SJSA1 (cell line): ENCODE measurements at places on chromosomes 7 and 10.

- no peak for DNase-seq
These were observed 85.5 kb upstream of the ADO start for GRCh38 chr10:62719061-62719460.

DNA sequence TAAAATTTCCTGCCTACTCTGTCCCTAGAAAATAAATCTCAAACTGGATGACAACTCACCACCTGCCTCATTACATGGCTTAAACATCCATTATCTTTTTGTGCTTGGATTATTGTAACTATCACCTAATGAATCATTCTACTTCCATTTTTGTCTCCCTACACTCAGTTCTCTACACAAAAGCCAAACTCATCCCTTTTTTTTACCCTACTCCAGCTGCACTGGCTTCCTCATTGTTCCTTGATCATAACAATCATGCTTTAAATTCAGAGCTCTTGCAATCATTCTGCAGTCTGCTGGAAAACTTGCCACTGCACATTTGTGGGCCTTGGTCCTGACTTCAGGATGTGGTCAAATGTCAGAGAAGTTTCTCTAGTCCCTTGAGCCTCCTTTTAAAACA is 280.0 kb downstream of the DGKB start:
- no peak for DNase-seq

DNA sequence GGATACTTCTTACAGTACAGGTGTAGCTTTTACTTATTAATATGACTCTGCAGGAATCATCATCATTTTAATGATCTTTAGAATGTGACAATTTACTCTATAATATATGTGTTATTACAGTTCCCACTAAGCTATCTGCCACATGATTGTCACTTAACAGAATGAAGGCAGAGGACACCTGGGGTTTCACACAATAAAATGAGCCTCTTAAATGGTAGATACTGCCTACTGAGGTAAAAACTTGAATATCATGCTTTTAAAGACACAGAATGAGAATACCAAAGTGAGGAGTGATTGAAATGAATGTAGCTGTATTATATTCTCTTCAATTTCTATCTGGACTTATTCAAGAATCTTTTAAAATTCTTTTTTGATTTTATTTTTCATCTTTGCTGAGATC is 1255.3 kb upstream of the LRRN3 start:
- DNase-seq = no peak

DNA sequence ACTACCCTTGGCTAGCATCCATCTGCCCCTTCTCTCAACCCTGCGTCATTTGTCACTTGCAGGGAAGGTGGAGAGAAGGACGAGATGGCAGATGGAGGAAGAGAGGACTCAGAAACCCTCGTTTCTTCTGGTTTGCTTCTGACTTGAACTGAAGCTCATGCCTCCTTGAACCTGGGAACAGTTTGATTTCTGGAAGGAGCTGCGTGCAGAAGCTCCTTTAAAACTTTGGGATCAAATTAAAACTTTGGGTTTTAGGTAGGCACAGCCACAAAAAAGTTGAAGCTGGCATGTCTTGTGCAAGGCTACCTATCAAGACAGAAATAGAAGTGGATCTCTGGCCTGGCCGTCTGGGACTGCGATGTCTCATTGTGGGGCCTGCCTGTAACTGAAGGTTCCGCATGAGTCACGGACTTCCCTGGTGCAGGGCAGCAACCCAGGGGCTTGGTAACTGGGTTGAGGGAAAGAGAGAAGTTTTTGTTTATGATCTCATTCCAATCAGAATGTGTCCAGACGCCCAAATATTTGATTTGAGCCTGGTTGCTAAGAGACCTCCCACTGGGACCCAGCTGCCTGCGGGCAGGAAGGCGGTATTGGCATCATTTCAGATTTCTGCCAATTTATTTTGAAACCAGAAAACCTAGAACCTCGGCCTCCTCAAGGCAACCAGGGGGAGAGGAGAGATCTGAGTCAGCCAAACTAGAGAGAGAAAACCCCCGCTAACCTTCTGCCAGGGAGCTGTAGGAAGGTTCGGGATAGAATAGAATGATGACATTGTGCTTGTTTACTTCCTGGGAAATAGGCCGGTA is 15.8 kb upstream of the CAMK1D start:
- peak; percentile 99 for DNase-seq

GRCh38 chr7:131623154-131623553 is 66.7 kb upstream of the PODXL start:
- no peak for DNase-seq
